ENCODE measurements at places on chromosomes 7 and 10.

DNA sequence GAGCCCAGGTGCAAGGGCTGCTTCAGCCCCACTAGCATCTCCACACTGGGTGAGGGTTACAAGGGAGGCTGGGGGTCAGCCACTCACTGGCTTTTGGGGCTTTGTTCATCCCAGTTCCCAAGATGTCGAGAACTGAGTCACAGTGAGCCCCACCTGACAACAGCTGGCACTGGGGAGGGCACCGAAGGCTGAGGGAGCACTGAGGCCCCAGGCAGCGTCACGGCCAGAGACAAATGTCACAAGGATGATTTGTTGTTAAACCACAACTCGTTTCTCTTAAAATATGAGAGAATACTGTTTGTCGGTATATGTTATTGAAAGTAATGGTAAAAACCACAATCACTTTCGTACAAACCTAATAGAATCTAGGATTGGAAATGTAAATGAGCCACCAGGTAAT, 219.9 kb downstream of the CELF2 start:
- DNase-seq, result no peak

GRCh38 chr7:119959811-119960210, 313.2 kb upstream of the KCND2 start:
- DNase-seq, result no peak

- no peak for DNase-seq
Measured at GRCh38 chr10:102420181-102420713, 389 bp upstream of the FBXL15 start.

DNA sequence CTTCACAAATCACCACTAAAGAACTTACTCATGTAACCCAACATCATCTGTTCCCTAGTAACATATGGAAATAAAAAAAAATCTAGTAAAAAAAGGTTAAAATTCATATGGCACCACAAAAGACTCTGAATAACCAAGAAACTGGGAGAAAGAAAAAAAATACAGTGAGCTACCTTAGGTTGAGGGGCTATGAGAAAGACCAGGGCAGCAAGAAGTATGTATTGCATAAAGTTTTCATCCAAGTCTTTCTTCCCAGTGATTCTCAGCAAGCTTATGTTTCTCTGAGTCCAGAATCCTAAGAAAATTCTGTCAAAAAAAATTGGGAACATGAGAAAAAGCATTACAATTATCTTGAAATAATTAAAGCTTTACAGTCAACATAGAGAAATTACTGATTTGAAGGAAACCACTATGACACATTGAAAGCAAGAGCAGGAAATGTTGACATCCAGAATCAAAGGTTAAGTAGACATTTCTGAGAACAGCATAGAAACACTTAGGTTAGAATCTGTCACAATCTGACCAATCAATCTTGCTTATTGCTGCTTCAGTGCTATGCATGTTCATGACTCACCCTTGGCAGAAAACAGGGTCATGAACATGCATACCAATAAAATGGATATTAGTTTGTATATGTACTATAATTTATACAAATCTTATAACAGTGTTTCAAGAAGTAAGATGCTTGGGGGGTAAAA, 494.0 kb upstream of the POT1 start:
- no peak for DNase-seq

DNA sequence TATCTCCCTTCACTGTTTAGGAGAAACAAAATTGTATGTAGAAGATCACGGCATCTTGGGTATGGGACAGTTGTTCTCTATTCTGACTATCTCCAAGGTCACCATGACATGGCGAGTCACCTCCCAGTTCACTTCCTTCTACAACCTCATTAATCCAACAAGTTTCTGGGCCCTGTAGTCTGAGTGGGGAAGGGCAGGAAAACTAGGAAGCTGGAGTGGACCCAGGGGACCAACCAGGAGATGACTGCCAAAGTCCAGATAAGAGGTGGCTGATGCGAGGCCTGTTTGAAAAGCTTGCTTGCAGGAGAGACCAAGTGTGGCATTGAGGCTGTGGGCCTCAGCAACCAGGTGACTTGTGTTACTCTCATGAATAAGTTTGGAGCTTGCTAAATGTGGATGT, 584.9 kb downstream of the TNS3 start:
- DNase-seq, result no peak

- no peak for DNase-seq
Measured at GRCh38 chr7:144481833-144482232, 78.3 kb upstream of the NOBOX start.

DNA sequence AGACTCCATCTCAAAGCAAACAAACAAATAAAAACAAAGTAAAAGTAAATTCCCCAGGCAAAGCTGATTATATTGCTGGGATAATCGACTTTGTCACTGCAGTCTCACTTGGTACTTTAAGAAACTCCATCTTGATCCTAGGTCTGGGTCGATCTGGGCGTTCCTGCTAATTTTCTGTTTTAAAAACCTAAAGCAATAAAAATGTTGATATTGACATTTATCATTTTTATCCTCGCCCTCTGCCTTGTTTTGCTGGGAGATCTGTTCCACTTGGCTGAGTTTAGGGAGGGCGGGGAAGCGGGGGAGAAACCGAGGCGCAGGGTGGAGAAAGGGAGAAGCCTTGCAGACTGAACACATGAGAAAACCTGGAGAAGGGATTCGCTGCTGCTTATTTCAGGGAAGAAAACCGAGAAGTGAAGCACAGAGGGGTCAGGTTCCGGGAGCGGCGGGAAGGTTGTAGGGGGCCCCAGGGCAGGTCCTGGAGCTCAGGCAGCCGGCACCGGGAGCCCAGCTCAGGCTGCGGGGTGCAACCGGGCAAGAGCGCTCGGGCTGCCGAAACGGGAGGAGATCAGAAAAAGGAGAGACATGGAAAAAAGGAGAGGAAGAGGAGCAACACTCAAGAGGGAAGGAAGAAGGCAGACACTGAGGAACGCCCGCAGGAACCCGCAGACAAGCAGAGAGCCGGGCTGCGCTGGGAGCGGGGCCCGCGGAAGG, 27.3 kb upstream of the KMT2C start:
- DNase-seq, result no peak

- DNase-seq, result no peak
Measured at GRCh38 chr7:124058515-124058914, 25.6 kb upstream of the TMEM229A start.

DNA sequence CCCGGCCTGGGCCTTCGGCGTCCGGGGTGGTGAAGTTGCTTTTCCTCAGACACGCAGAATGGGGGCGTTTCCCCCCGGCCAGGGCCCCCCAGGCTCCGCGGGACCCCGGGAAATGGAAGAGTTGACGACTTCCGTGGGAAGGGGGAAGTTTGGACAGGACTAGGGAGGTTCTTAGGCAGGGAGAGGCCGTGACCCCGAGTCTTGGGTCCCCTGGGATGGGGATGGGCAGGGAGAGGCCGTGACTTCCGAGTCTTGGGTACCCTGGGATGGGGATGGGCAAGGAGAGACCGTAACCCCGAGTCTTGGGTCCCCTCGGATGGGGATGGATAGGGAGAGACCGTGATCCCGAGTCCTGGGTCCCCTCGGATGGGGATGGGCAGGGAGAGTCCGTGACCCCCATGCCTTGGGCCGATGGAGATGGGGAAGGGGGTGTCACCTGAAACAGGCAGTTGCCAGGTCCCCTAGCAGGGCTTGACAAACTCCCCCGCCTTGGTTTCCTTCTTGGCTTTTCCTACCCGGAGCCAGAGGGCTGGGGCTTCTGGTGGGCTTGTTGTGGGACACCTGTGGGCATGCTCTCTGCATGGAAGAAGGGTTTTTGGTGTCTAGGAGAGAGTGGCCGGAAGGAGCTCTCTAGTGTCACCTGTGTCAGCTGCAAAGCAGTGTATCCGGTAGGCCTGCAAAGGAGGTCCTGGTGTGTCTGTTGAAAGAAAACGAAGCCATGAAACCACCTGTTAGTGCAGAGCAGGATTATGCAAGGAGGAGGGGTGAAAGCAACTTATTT, 1.1 kb downstream of the TRRAP start:
- no peak for DNase-seq

GRCh38 chr10:70885481-70885880, 2.9 kb downstream of the PCBD1 start:
- no peak for DNase-seq

DNA sequence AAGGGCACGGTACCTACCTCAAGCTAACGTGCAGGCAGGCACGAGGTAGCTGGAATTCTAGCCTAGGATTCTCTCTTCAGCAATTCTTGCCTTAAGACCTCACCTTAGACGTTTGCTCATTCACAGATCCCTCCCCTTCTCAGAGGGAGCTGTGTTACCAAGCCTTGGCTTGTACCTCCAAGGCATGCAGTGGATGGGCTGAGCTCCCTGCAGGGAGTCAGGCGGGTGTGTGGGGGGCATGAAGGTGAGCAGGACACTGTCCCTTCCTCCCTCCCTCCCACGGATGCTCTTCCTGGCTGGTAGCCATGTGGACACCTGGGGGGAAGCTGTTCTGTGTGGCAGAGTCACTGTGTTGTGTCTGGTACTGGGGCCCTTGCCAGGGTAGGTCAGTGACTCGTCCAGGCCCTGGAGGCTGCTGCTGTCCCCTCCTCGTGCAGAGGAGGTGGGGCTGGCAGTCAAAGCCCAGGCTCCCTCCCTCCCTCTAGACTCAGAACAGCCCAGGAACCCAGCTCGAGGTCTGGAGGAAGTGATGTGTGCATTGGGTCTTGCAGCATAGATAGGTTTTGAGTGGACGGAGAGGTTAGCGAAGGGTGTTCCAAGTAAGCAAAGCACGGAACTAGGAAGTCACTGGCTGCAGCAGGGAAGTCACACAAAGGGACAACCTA, 222.2 kb upstream of the SH2B2 start:
- DNase-seq, result no peak

GRCh38 chr7:149300620-149301285, 38.8 kb downstream of the ZNF783 start:
- DNase-seq, result no peak

- no peak for DNase-seq
Measured at GRCh38 chr10:27437775-27438174, 66.3 kb upstream of the RAB18 start.

- no peak for DNase-seq
Measured at GRCh38 chr10:76644476-76644875, 993.1 kb downstream of the KCNMA1 start.

DNA sequence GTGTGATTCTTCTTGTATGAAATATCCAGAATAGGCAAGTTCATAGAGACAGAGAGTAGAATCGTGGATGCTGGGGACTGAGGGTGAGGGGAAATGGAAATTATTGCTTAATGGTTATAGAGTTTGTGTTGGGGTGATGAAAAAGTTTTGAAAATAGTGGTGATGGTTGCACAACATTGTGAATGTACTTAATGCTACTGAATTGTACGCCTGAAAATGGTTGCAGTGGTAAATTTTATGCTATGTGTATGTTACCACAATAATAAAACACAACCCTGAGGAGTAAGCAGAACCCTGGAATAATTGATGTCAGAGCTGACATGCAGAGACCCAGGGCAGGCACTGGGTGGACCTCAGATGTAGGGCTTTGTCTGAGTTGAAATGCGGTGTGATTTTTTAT, 57.6 kb downstream of the TACR2 start:
- no peak for DNase-seq

GRCh38 chr7:92010215-92010614, 69.6 kb downstream of the AKAP9 start:
- no peak for DNase-seq
